Lower lobe of right lung (tissue), 2 donors: ENCODE measurements at places on chromosomes 1 and 21. TPM values are rescaled to one million over a fixed set of nuclear protein-coding genes. Genes with fewer than 3 reads are reported as not detected.

- DNase-seq: no peak
Measured at GRCh38 chr1:58290685-58291372, 255.7 kb downstream of the OMA1 start.

OR2M3 gene
- total RNA-seq: not detected

DNA sequence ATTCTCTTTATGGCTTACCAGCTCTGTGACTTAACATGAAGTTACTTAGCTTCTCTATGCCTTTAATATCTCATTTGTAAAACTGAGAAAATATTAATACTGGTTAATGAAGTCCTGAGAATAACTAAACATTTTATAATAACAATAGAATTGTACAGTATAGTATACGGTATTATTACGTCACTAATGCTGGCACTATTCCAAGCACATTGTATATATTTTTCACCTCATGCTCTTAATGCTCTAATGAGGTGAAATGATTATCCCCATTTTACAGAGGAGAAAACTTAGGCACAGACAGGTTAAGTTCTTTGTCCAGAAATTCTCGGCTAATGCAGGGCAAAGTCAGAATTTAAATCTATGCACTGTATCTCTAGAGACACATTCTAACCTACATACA, 856 bp downstream of the OR6K3 start:
- DNase-seq: no peak

ZNF691 gene
- 11.9 TPM for total RNA-seq
